ENCODE measurements at places on chromosomes 1 and 21.

GRCh38 chr1:182642461-182642860, 38.3 kb upstream of the RGS16 start:
- DNase-seq: no peak

DNA sequence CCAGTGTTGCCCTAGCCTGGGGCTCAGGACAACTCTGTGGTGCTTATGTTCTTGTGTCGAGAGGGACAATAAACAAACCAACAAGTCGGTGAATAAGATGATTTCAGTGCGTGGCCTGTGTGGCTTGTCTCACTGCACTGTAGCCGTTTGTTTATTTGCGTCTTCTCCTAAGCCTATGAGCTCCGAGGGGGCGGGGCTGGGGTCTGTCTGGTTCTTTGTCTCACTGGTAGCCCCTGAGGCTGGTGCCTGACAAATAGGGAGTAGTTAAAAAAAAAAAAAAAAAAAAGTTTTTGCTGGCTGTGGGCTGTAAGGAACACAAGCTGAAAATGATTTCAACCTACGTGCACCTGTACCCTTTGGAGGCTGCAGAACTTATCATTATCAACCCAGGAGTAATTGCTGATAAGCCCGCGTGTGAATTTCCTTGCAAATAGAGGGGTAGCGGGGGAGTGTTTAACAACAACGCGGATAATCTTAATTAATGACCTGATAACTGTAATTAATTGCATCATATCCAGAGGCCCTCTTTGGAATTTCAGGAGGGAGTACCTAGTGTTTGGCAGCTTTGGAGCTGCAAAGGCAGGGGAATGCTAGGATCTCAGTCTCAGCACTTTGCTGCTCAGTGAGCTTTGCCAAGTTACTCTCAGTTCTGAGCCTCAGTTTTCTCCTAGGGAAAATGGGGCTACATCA, 925 bp upstream of the ARHGEF10L start:
- DNase-seq: peak; percentile 68

GRCh38 chr1:55257958-55258357, 42.8 kb upstream of the USP24 start:
- DNase-seq: no peak

DNA sequence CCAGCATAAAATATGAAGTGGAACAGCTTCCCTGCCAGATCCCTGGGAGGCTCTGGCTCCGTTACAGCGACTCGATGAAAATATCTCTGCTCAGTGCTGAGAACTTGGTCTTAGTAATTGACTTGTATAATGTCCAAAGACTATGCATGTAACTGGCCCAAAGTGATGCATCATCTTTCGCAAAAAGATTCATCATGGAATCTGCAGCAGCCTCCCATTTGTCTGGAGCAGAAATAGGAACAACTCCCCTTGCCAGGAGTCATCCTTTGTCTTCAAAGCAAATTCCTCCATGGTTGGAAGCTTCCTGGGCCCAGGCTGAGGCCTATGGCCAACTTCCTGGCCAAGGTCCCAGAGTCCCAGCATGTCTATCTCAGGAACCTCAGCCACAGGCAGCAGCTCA, 16.9 kb upstream of the SLC6A17 start:
- DNase-seq: no peak

- no peak for DNase-seq
Observed at GRCh38 chr1:229859026-229859425, 208.0 kb upstream of the GALNT2 start.

DNA sequence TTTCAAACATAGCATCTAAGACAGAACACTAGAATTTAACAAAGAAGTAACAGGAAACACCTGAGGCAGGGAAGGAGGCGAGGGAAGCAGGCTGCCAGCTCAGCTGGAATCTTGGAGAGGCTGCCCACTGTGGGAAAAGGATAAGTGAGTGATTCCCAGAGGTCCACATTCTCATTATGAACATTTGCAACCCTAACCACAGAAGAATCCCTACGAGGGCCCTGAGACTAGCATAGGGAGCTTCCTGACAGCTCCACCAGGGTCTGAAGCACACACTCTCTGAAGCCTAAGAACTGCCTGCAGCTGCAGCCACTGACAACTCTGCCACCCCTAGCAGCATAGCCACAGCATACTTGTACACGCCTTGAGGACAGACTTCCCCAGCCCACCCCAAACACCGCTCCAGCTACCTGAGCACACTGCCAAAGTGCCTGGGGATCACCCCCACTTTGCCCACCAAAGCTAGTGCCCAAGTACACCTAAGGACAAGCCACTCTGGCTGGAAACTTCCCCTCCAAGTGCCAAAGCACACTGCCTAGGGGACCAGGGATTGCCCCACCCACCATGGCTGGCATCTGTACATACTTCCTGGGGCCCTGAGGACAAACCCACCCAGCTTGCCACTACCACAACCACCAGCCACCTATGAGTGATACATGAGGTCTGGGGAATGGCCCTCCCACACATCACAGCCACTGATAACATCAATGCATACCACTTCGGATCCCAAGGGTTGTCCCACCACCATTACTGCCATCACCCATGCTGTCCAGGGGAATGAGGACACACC, 76.6 kb upstream of the GUCA2A start:
- no peak for DNase-seq

GRCh38 chr1:47190509-47190855, 646 bp upstream of the PDZK1IP1 start:
- no peak for DNase-seq

DNA sequence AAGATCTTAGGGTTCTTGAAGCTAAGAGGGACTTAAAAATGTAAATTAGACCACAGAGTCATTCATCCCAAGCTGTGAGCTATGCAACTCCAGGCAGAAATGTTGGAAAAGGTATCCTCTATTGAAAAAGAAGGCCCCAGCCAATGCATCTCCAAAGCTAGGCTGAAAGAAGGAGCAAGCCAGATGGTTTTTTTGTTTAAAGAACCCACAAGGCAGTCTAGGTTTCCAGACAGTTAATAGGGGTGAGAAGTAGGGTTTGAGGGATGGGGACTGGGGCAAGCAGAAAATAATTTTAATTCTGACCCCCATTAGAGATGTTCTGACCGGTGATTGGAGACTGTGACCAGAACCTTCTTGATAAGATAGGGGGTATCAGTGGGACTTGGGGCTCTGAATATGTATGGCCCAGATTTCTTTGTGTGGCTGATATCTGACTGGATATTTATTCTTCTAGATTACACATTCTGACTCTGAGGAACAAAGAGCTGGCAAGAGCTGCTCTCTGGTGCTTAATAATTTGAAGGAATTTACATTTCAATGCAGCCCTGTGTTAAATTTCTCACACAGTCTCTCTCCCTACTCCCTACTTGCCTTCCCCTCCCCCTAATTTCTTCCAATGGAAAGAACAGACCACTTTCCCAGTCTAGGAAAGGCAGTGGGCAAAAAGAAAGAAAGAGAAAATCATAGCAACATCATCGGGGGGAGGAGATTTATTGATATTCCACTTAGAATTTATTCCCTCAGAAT, 104.9 kb downstream of the NUF2 start:
- no peak for DNase-seq

DNA sequence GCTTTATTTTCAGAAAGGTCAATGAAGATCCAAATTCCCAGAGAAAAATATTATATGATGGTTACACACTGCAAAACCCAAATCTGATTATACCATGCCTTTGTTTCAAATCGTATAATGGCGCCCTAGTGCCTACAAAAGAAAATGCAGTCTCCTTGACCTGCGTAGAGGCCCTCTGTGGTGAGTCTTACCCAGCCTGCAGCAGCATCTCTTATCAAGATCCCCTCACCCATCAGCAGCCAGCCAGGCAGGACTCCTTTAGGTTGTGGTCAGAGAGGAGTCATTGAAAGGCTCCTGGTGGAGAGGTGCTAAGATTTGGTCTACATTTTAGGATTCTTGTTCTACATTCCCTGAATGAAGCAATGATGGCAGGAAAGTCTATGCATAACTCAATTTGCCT, 23.7 kb upstream of the DAB1 start:
- DNase-seq: no peak

GRCh38 chr1:231518485-231519034, 9.9 kb upstream of the TSNAX start:
- no peak for DNase-seq

DNA sequence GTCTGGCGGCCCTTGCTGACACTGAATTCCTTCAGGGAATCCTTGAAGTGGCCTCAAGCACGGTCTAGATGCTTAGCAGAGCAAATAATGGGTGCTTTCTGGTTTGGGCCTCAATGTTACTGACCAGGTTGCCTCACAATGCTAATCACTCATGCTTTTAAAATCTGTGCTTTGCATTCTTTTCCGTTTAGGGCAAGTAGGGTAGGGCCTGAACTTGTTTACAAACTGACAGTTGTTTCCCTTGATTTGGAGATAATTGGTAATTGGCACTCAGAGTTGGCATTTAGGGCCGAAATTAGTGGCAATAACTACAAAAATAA, 1.4 kb downstream of the VPS13D start:
- no peak for DNase-seq

DNA sequence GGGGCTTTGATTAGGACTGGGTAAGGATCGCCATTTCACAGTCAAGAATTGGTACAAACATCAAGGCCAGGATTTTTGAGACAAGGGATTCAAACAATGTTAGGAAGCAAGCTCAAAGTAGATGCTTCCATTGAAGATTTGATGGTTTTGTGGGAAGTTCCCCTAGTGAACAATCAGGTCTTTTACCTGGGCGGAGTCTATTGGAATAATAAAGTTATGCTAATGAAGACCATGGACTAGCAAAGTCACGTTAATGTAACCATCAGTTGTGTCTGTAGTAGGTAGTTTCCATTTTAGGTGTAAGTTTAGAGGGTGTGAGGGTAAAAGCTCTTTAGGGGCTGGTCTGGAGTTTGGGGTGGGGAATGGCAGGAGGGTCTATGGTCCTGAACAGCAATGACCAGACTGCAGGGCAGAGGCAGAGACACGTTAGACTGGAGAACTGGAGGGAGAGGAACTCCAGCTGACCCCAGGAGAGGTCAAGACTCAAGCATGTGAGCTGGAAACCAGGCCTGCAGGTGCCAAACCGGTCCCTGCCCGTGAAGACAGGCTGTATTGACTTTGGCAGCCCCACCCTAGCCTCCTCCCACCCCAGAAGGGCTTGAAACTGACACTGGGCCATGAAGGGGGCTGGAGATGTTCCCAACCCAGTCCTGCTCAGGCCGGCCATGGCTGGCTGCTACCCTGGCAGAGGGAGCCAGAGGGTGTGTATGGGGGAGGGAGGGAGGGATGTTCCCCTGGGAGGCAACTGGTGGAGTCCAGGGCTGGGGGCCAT, 36.0 kb upstream of the GPR37L1 start:
- no peak for DNase-seq

GRCh38 chr1:178867670-178868069, 3.2 kb downstream of the ANGPTL1 start:
- DNase-seq: no peak

DNA sequence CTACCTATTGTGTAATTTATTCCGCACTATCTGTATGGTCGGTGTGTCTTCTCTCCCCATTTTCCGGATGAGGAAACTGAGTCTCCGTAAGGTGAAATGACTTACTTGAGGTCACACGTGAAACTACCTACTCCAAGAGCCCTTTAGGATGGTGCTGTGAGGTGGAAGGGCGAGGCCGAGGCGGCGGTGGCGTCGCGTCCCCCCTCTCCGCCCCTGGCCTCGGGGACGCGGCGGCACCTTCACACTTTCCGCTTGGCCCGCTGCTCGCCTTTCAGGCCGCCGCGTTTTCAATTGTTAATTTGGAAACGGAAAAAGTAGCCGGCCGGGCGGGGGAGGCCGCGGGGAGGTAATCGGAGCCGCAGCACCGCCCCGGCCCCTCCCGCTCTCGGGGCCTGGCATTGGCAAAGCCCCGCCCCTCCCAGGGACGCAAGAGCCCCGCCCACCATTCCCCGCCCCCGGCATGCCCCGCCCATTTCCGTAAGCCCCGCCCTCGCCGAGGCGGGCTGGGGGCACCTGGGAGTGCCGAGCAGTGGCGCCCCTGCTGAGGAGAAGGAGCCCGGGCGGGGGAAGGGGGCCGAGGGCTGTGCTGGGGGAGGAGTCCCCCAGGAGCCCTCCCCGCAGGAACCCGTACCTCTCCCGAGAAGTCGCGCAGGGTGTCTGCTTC, 18.6 kb downstream of the KCNQ4 start:
- peak; percentile 89 for DNase-seq

DNA sequence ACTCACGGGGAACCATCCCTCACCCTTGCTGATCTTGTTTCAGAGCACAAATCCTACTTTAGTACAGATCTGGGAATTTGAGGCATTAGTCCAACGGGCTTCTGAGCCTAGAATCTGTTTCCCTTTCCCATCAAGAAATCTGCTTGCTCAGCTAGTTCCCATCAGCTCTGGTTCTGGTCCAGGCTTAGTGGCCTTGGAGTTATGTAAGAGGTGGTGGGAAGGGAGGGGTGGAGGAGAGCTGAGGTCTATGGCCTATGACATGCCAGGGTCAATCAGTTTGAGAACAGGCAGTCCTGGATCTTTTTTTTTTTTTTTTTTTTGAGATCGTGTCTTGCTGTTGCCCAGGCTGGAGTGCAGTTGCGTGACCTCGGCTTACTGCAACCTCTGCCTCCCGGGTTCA, 4.1 kb downstream of the GSTM1 start:
- no peak for DNase-seq

DNA sequence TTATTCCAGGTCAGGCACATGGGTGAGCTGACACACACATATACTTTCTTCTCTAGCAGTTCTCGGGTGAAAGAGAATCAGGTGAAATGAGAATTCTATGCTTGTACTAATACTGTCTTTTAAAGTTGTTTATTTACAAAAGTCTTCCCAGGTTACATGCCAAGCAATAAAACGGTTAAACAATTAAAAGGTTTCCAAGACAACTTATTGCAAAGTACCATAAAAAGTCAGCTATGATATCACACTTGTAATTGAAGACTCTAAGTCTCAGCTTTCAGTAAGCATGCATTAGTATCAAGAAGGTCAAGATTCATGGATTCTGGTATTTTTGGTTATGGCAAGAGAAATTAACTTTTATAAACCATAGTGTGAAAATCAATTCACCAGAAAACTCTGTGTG, 171.4 kb downstream of the PDE4B start:
- no peak for DNase-seq

GRCh38 chr1:151175863-151176262, at the start of gene TMOD4:
Gene TMOD4, minus strand, starts transcription at chr1:151175981. Its CDS starts 1,106 bp downstream, at chr1:151174875.
- no peak for DNase-seq

DNA sequence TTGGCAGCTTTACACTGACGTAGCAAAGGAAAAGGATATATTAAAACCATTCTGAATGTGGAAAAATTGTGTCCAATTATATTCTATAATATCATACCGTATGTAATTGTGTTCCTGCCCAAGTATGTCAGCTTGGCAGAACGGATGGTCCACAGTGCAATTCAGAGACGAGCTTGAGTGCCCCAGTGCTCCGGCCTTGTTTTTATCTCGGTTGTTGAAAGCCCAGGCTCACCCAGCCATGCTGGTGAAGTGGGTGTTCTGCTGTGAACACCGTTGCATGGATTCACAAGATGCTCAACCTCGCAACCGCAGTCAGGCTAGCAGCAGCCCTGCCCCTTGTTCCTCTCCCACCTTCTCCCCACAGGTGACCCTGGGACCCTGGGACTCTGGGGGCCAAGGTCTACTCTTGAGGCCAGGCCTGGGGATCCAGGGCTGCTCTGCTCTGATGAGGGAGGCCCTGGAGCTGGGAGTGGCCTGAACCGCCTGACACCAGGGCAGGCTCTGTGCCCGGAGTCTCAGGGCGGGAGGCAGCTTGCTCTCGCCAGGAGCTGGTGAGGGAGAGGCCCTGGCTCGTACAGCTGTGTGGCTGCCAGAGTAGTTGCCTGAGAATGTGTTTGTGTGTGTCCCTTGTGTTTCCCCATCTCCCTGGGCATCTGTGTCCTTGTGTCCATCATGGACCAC, 11.2 kb downstream of the PTPRF start:
- no peak for DNase-seq

Data from neuronal stem cell (in vitro differentiated cells).